Midbrain (tissue), 1 donor: ENCODE measurements at places on chromosomes 6 and 20.

DNA sequence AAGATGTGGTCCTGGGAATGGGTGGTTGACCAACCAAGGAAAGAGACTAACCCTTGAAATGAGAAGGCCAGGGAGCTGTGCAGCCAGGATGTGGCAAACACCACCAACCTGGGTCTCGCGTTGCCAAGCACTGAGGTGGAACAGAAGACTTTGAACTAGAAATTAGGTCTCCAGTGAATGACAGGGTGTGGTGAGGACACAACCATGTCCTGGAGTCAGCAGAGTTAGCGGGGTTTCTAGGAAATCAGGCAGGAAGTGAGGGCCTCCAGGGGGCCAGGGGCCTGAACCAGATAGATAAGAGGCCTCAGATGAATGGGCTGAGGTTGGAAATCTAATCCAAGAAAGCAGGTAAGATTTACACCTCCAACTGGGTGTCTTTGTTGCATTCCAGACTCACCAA is 353.3 kb upstream of the ARID1B start:
- no peak for DNase-seq

GRCh38 chr6:31544676-31545075 is 1.7 kb downstream of the ATP6V1G2 start:
- no peak for DNase-seq

GRCh38 chr6:28281288-28282064 is at the start of gene PGBD1:
TSS of gene PGBD1 (plus strand) at chr6:28281572. CDS start at chr6:28283814, 2,242 bp downstream.
- peak; percentile 53 for DNase-seq

- DNase-seq, result peak; percentile 73
These were observed 226.2 kb downstream of the TTLL2 start for GRCh38 chr6:167550941-167551627.

GRCh38 chr6:162029873-162030576 is 697.5 kb downstream of the PRKN start:
- no peak for DNase-seq

GRCh38 chr6:29758761-29759160 is 35.5 kb downstream of the HLA-F start:
- DNase-seq, result no peak

DNA sequence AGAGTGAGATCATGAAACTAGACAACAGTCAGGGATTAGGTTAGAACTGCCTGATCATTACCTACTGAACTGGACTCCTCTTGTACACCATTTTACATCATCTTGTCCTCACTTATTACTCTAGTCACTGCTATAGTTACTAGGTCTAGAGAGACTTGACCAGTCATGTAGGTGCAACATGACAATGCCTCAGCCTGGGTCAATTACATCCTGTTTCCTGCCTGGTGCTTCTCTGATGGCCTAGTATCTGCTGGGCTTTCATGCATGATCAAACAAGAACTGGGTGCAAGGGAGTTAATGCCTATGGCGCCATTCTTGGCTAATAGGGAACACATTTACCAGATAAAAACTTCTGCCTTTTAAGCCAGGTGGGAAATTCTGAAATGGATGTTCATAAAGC is 39.2 kb upstream of the MMS22L start:
- no peak for DNase-seq

GRCh38 chr6:149806127-149806526 is 56.6 kb downstream of the PCMT1 start:
- DNase-seq, result no peak

- DNase-seq, result peak; percentile 10
These were observed 332.5 kb downstream of the TFAP2A start for GRCh38 chr6:10082385-10082784.

DNA sequence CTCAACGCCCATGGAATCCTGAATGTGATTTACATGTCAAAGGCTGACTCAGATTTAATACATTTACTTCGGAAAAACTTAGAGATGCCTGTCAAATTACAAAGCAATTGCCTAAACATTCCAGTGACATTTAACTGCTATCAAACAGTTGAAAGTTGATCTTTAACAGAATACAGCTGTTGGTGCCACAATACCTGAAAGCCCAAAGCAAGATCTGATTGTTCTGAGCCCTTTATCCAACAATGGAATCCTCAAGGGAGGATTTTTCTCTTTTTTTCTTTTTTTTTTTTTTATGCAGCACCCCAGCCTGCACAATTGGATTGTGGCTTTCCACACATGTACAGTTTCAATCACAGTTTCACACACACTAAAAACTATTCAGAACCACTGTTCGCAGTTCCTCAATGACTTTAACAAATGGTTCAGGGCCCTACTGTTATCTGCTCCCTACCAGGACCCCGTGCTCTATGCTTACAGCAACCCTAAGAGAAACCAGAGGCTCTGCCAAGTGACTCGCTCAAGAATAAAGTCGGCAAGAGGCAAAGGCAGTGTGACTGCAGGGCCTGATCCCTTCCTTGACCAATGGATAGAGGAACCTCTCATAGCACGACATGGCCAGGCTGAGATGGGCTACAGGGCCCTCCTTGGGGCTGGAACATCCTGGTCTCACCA is 33.3 kb downstream of the EPB41L2 start:
- DNase-seq, result no peak

DNA sequence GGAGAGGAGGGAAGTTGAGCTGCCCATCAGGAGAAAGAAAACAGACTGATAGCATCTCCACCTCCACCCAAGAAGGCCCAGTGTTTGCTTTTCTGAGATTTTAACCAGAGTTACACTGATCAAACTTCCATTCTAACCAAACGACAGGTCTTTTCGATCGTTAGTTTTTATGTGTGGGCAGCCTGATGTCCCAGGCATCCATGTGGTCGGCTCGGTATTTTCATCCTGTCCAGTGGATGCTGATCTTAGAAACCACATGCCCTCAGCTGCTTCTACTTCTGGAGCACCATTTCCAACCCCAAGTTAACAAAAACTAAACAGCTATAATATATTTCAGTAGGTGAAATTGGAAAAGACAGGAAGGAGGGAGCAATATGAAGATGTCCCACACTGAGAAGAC is 536.8 kb upstream of the JAG1 start:
- no peak for DNase-seq

DNA sequence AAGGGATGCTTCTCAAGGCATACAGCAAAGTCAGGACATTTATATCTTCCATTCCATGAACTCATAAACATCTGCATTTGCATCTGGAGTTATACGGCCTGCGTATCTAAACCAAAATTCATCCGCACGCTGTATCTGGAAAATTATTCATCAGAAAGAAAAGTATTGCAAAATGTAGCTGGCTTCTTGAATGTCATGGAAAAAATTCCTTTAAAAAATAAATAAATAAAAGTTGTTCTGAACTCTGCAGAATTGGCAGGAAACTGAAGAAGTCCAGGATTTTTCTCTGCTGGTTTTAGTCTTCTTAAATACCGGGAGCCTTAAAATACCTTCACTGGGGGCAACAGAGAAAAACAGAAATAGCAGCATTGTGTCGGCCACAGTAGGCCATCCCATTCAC is 23.7 kb upstream of the FOXF2 start:
- DNase-seq, result no peak

- no peak for DNase-seq
These were observed 215.9 kb downstream of the CLVS2 start for GRCh38 chr6:123211777-123212545.

DNA sequence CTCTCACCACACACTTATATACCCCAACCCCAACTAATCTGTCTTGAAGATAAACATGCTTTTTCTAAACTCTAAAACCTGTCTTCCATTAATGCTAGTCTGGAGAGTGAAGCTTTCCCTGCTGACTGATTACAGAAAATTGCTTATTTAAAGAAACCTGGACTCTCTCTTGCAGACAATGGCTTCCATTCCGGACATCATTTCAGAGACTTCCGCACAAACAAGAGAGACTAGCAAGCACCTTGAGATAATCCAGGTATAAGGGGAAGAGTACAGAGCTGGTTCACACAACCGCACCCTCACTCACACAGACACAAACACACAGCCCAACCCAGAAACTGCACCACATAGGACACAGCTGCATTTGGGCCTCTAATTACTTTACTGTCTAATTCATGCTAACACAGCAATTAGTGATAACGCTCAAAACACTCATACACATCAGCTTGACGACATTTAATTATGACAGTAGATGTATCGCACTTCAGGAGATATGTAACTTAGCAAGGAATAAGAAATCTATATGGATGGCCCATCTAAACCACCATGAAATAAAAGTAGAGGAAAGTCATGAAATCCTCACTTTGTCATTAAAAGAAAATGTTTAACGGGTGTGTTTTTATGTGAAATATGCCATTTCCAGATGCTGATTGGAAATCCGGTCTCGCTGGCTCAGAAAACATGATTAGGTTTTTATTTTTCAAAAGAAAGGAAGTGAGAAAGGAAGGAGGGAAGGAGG is 138.1 kb upstream of the JARID2 start:
- no peak for DNase-seq

DNA sequence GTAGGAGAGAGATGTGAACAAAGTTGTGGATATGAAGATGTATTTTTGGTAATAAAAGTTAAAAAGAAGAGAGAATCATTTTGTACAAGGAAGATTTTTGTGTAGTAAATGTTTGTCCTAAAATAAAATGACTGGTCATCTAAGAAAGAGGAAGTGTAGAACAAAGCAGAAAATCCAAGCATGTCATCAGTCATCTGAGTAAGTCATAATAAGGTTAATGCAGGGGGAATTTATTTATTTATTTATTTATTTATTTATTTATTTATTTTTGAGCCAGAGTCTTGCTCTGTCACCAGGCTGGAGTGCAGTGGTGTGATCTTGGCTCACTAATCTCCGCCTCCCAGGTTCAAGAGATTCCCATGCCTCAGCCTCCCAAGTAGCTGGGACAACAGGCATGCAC is 15.7 kb upstream of the CGA start:
- DNase-seq, result no peak

DNA sequence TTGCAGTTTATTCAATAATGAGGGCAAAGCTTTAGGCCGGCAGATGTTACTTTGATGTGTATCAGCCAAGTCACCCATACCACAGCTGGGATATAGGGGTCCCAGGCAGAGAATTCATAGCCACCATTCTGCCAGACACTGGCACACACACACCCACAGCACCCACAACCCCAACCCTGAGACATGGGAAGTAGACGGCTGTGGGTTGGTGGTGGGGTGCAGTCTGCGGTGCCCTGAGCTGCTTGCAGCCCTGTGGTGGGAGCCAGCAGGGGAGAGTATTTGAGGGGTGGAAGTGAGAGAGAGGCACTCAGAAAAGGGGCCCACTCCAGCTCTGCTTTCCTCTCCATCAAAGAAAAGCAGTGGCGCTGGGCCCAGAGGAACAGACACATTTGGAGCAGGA is 125.3 kb downstream of the FOXO3 start:
- no peak for DNase-seq

- no peak for DNase-seq
These were observed 110.2 kb upstream of the CNR1 start for GRCh38 chr6:88276331-88276730.

GRCh38 chr6:8545336-8545735 is 110.0 kb upstream of the SLC35B3 start:
- DNase-seq, result no peak

- no peak for DNase-seq
These were observed 186.2 kb upstream of the TNFAIP3 start for GRCh38 chr6:137680705-137681346.

DNA sequence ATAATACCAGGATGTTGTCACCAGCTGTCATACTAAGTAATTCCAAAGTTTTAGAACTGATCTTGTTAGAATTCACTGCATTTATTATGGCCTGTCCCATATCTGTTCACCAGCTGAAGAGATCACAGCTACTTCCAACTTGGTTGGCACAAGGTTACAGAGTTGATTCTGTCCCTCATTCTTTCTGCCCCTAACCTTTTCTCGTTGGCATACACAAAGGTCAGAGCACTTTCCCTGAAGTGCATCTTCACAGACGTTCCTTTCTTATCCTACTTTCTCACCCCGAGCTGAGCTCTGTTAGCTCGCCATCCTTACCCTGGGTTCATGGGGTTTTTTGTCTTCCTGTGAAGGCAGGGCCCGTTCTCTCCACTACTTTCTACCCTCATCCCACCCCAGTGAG is 66.0 kb upstream of the VSTM2L start:
- no peak for DNase-seq

- DNase-seq, result no peak
These were observed 113.9 kb upstream of the PRSS16 start for GRCh38 chr6:27133281-27134227.

GRCh38 chr20:64143018-64143801 is 21.0 kb upstream of the MYT1 start:
- no peak for DNase-seq

DNA sequence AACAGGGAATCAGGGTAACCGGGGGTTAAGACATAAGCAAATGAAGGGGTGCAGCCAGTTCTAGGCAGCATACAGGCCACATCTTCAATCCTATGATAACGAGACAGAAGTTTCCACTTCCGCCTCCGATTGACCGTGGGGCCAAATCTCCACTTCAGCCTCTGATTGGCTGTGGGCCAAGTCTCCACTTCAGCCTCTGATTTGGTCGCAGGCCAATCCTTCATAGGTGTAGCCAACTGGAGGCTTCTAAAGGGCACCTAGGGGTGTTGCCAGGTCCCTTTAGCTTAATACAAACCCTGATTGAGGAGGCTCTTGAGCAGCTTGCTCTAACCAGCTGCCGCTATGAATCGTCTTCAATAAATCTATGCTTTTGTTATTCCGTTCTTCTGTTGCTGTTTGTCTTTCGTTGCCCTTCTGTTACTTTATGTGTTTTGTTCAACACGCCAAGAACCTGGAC is 2.1 kb upstream of the ERGIC3 start:
- DNase-seq, result no peak

DNA sequence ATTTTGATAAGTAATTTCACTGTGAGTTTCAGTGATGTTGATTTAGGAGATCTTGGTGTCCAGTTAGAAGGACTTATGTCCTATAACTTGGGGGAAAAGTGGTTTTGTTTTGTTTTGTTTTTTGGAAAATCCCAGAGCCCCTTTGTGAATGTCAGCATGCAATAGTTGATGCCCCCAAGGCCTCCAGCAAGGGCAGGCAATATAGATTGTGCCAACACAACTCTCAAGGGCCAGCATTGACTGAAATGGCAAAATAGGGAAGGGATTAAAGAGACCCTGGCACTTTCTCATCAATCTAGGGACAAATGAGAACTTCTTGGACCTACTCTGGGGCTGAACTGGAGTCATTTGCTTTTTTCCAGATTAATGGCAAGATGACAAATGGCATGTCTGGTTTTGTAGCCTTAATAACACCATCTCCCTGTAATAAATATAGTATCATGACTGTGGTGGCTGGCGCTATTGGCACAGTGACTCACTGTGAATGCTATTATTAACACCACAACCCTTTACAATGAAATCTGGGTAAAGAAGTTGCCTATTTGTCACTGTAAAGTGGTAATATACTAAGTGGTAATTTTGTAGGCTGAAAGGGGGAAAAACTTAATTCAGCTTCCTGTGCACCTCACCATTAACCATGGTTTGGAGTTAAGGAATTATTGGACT is 51.8 kb downstream of the ABRACL start:
- DNase-seq, result no peak

GRCh38 chr6:98044791-98045470 is 761.9 kb upstream of the MMS22L start:
- peak; percentile 9 for DNase-seq

DNA sequence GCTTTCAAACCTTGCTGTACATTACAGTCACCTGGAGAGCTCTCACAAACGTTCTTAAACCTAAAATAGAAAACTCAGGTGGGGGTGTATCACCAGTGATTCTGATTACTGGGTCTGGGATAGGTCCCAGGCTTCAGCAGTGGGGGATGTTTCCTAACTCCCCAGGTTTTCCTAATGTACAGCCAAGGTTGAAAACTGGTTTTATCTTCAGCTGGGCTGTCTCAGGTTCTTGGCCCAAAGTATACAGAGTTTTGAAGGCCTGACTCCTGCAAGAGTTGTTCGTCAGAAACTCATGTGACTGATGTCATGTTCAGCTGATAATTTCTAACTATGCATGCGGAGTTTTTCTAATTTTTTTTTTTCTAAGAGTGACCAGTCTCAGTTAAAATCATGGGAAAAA is 9.8 kb downstream of the SYCP2L start:
- DNase-seq, result no peak
